Cortex of kidney (tissue), 1 donor: ENCODE measurements at places on chromosomes 11 and 22.

GRCh38 chr11:44096360-44097185 is 1.1 kb downstream of the EXT2 start:
- DNase-seq: no peak

GRCh38 chr22:48444320-48445112 is 1383.2 kb downstream of the BRD1 start:
- DNase-seq: no peak

- no peak for DNase-seq
Measured at GRCh38 chr22:39364714-39365491, 15.1 kb downstream of the SYNGR1 start.

DNA sequence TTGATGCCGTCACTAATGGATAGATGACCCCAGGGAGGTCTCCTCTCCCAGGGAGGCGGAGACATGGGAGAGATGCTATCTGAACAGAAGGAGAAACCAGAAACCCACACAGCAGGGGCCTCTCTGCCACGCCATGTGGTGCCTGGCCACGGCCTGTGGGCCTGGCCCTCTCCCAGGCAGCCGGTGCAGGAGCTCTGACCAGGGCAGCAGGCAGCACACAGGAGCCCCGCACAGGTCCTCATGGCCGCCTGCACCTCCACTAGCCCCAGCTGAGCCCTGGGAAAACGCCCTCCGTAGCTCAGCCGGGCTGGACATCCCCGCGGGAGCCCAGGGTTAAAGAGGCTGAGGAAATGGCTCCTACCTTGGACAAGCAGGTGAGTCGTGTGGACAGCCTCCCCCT is 19.8 kb downstream of the IGSF9B start:
- DNase-seq: no peak

- DNase-seq: no peak
Measured at GRCh38 chr11:46249103-46249937, 28.1 kb upstream of the CREB3L1 start.

GRCh38 chr11:74072721-74073120 is 63.8 kb upstream of the UCP3 start:
- DNase-seq: no peak

GRCh38 chr22:39658367-39658766 is 87.8 kb downstream of the CACNA1I start:
- no peak for DNase-seq

DNA sequence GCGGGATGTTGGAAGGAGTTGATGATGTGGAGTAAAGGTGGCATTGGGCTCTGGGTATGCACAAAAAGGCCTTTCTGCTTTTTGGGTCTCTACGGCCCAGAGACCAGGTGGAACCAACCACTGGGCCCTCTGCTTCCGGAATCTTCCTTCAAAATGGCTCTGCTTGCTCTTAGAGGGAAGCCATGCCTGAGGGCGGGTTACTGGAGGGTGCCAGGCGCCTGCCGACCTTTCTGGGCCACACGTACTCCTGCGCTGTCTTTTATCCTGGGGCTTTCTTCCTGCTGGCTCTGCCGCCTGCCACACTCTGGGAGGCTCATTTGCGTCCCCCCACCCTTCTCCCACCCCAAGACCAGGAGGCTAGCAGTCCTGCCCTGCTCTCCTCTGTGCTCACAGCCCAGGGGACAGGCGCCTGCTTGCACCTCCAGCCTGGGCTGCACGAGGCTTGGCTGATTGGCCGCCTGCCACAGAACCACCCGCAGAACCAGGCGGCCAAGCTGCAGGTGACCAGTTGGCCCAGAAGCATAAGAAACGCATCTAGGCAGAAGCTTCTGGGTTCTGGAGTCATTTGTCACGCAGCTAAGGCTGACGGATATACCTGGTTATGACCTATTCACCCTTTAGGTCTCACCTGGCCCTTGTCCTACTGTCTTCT is 536.9 kb downstream of the TBC1D22A start:
- DNase-seq: no peak

DNA sequence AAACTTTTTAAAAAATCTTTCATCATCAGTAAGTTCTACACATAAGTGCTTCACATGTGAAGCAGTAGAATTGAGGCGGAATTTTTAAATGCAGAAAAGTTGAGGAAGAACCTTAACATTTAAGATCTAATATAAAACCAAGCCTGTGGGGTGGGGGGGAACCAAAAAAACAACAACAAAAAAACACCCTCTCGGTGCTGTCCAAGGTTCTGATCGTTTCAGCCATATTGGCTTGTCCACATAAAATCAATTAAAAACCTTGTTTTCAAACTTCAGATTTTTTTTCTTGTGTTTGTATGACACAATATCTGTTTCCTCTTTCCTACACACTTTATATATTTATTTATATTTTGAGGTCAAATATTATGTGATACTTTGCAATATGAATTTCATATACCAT is 130.0 kb downstream of the WNT7B start:
- DNase-seq: no peak

DNA sequence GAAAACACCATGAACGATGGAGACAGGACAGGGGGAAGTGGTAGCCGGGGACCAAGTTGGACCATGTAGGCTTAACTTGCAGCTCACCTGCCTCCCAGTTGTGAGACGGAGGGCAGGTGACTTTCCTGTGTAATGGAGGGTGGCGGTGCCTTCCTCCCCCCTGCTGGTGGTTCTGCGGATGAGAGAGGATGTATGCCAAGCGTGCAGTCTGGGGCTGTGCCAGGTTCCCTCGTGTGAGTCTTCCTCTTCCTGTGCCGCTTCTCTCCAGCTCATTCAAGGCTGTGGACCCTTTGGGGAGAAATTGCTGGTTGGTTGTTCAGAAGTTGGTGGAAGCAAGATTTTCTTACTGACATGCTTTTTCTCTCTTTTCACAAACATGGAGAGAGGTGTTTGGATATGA is 35.1 kb downstream of the MPPED1 start:
- DNase-seq: no peak

- DNase-seq: no peak
Measured at GRCh38 chr11:1563149-1563638, 8.9 kb downstream of the DUSP8 start.

- no peak for DNase-seq
Measured at GRCh38 chr22:44423556-44424358, 74.3 kb downstream of the RTL6 start.

- no peak for DNase-seq
Measured at GRCh38 chr11:68517121-68517741, 56.7 kb downstream of the PPP6R3 start.

- DNase-seq: no peak
Measured at GRCh38 chr22:48528221-48528915, 1299.3 kb downstream of the BRD1 start.

GRCh38 chr11:61718046-61718531 is 34.3 kb upstream of the MYRF start:
- DNase-seq: no peak

GRCh38 chr11:83033371-83033770 is 38.3 kb downstream of the RAB30 start:
- no peak for DNase-seq

DNA sequence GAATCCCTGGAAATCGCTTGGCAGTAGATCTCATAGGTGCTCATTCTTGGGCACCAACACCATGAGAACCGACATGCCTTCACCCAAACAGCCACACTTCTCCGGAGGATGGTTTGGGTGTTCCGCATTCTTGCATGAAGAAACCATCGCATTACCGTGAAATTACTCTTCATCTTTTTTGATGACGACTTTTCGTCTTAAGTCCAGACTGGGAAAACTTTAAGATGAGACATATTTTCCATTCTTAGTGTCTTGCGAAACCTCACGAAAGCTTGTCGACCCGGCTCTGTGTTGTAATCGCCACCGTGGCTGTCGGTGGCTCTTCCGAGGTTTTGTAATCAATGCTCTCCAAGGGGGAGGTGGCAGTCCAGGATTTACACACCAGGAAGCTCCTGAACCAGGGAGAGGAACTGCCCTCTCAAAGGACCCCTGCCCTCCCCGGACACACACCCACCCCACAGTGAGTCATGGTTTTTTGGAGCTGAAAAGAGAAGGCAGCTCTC is 1.7 kb downstream of the TOM1 start:
- no peak for DNase-seq

DNA sequence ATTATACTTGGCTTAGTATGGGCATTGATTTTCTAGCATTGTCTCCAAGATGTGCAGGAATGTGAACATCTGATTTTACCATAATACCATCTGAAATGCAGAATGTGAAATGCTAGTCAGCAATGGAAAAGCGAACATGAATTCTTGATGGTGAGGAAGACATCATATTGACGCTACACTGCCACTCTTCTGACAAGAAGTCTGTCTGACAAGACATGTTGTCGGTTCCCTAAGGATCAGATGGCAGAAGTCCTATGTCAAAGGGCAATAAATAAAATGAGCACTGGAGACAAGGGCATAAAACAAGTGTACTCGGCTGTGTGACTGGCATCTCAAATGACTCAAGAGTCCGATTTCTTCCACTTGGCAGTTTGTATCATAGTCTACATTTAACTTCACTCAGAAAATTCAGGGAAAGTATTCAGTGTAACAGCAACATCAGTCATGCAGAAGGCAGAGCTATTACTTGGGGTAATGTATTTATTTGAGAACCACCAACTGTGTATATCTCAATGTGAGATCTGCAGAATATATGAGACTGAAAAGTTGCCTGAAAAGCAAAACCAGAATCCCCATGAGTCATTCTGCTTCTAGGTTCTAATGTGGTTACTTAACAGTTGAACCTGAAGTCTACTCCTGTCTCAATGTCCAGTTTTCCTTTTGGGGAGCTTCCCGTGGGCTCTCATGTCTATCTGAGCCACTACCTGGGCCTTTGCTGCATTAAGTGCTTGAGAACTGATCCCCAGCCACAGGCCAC is 51.5 kb downstream of the SLC17A6 start:
- no peak for DNase-seq

GRCh38 chr22:26095256-26095956 is 73.9 kb upstream of the SEZ6L start:
- DNase-seq: no peak

DNA sequence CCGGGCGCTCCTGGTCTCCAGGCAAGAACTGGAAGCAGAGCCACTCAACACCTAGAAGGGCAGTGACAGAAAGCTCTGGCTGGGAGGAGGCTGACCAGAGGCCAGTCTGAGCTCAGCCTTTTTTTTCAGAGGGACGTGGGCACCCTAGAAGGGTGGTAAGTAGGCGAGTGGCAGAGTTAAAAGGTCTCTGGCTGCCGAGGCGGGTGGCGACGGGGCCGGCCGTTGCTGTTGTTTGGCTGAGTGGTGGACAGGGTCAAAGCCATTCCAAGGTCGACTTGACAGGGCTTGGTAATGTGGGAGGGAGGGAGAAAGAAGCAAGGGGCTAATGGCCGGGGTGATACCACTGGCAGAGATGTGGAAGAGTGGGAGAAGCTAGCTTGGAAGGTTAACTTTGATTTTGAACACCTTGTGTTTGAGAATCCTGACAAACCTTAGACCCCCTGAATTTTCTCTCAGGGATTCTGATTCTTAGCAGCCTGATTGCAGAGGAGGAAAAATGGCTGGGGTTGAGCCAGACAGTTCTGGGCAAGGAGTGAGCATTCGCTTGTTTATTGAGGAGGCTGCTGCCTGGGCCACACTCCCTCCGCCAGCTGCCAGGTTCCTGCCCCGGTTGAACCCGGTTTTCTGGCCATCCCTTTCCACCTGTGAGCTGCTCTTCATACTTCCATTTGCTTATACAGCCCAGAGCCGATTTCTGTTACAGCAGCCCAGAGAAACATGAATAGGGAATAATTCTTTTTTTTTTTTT is 868 bp upstream of the SYCE3 start:
- no peak for DNase-seq

- DNase-seq: no peak
Measured at GRCh38 chr11:47950396-47950795, 30.0 kb upstream of the PTPRJ start.

GRCh38 chr11:132284048-132284447 is 913.6 kb downstream of the NTM start:
- DNase-seq: no peak

- DNase-seq: no peak
Measured at GRCh38 chr22:31828739-31829138, 74.9 kb downstream of the DEPDC5 start.

DNA sequence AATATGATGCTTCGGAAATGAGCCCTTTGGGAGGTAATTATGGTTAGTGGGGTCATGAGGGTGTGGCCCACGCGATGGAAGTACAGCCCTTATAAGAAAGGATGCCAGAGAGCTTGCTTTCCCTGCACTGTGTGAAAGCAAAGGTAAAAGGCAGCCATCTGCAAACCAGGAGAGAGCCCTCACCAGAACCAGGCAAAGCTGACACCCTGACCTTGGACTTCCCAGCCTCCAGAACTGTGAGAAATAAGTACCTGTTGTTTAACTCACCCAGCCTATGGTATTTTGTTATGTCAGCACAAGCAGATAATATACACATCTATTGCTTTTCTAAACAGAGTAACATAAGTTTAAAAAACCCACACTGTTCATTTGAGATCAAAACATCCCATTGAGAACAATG is 50.7 kb downstream of the SYN3 start:
- no peak for DNase-seq

DNA sequence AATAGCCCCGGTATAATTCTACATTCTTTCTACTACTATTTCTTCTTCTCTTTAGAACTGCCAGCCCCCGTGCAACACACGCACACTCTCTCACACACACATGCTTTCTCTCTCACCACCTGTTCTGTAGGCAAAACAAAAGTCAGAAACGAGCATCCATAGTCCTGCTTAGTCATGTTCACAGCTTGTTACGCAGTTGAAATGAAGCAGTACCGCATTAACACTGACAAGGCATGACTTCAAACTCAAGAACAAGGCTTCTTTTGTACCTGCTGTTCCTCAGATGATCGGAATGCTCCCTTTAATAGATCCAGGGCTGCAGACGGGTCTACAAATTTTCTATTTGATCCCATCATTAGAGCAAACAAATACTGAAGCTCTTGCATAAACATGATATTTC is 42.2 kb downstream of the USP28 start:
- no peak for DNase-seq

GRCh38 chr11:2444821-2445745 is at the start of gene KCNQ1:
KCNQ1 (plus strand) TSS chr11:2445008; CDS start chr11:2445099, 91 bp downstream.
- no peak for DNase-seq

DNA sequence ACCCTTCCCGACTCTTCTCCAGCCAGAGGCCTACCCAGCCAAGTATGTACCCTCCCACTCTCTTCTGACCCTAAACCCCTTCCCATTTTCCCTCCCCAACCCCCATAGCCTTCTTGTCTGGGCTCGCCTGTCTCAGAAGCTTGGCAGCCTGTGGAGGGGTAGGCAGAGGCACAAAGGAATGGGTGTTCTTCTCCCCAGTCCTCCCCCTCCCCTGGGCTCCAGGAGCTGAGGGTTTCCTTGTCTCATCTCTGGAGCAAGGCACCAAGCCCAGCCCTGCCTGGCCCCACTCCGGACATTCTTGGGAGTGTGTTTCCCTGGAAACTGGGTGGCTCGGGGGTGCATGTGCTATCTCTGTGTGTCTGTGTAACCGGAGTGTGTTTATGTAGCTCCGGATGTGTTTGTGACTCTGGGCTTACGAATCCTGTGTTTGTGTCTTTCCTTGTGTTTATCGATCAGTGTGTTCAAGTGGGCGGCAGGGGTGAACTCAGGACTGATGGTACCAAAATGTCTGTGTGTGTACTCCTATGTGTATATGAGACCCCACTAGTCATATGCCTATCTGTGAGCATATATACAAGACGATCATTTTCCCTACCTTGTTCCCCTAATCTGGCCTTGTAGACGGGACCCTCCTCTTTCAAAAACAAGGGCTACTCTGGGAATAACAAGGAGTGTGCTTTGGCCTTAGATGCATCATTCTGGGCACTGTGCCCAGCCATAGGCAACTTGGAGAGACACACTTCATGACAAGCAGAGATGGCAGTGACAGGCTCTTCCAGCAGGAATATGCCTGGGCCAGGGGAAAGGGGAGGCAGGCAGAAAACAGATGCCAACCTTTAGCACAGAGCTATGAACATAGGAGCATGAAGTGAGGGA is 10.9 kb downstream of the PHLDB1 start:
- DNase-seq: no peak

GRCh38 chr11:934527-934926 is 8.9 kb downstream of the AP2A2 start:
- DNase-seq: no peak
